ENCODE measurements at places on chromosomes 11 and 22. TPM values are rescaled to one million over a fixed set of nuclear protein-coding genes. Genes with fewer than 3 reads are reported as not detected.

MEI1 gene
- 6.4 TPM for total RNA-seq

TRIM29 gene
- 729 TPM for total RNA-seq

CALCA gene
- not detected for total RNA-seq

FGF3 gene
- total RNA-seq = not detected

DNA sequence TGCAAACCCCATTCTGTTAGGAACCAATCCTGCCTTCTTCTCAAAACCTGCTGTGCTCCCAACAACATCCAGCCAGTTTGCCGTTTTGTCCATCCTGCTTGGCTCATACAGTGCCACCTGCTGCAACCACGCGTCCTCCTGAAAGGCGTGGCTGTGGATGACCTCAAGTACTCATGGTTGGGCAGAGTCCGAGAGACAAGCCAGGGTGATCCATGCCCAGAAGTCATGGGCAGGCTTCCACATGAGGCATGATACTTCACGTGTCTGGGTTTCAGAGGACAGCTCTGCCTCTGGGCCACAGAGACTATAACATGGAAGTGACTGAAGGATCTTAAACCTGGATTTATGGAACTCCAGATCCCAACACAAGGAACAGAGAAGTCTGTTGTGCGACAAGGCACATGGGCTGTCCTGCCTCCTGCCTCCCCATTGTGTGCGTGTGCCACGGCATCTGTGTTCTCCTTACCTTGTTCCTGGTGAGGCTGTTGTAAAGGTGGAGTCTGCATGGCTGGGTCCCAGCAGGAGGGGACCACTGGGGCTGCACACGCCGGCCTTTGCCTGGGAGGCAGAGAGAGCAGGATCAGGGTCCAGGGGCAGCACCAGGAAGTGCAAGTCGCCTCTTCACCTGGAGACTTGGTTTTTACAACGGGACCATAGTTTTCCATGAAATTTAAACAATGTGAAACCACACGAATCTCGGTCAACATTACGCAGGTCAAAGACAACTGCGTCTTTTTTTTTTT is 15.4 kb downstream of the CARS1 start:
- H3K36me3 ChIP-seq = no peaks in the 10 kb centered on the region
- H3K27me3 ChIP-seq = no peaks in the 10 kb centered on the region
- H3K27ac ChIP-seq = no peak overlapping the region
- H3K4me3 ChIP-seq = no peak overlapping the region

GRCh38 chr22:30717952-30718351 is 23.3 kb downstream of the OSBP2 start:
- no peak for DNase-seq
- no peak overlapping the region for H3K27ac ChIP-seq
- no peaks in the 10 kb centered on the region for H3K4me1 ChIP-seq
- no peaks in the 10 kb centered on the region for H3K36me3 ChIP-seq
- no peak overlapping the region for H3K4me3 ChIP-seq
- no peaks in the 10 kb centered on the region for H3K27me3 ChIP-seq

DNA sequence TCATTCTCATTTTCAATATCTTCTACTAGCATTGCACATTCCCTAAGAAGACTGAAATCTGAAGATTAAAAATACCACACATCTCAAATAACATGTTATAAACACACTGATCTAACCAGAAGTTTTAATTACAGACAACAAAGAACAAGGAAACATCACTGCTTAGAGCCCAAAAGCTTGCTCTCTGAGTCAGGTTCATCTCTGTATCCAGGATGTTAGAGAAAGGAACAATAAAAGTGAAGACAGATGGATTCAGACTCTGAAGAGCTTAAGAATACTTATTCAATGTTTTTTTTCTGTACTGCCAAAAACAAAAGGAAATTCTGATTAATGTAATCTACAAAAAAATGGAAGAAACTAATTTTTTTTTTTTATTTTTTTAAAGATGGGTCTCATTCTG is 16.5 kb downstream of the RDX start:
- no peak for DNase-seq
- H3K27me3 ChIP-seq = no peaks in the 10 kb centered on the region

DNA sequence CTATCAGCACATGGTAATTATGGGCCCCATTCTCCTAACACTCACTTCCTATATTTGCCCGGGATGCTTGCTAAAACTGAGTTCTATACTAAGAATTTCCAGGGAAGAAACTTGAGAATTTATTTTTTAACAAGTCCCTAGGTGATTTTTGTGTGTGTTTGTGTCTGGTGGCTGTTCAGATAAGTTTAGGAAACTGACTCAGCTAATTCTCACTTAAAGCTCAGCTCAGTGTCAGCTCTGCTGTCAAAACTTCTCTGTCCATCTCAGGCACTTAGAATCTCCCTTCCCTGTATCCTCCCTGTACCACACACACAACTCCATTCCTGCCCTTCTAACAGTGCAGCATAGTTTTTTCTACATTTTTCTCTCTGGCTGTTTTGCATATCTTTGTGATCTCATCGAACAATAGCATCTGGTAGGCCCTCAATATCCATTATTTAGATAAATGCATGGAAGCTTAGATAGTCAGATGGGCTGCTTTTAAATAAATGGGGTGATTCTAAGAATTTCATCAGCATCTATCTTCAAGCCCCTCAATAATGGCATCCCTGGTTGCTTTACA is 69.3 kb downstream of the PIWIL4 start:
- no peak overlapping the region for H3K4me3 ChIP-seq
- H3K27me3 ChIP-seq = no peaks in the 10 kb centered on the region
- no peak for DNase-seq
- no peaks in the 10 kb centered on the region for H3K36me3 ChIP-seq
- peaks cover 9% of the 10 kb centered on the region for H3K4me1 ChIP-seq

DNA sequence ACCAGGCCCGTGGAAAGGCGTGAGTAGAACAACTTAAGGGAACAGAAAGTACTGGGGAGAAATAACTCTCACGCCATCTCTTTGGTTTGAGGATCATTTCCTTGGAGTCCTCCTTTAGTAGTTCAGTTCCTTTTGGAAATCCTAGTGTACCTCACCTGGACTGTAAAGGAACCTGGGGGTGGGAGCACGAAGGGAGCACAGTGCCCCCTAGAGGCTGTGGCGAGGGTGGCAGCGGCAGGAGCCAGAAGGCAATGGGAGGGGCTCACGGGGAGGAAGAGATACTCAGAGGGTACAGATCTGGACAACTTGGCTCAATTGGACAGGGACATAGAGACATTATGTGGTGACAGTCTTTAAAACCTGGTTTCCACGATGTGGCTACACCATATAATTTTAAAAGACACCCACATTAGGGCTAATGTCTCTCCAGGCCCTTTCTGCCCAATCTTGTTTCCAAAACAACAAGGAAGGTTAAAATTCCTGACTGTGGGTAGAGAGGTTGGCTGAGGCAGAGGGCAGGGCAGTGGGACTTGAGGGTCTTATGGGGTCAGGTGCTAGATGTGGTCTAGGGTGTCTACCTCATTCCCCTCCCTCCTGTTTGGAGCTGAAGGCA is 87.0 kb downstream of the CSNK2A3 start:
- no peaks in the 10 kb centered on the region for H3K36me3 ChIP-seq
- H3K4me3 ChIP-seq = no peak overlapping the region
- H3K27ac ChIP-seq = no peak overlapping the region

GRCh38 chr11:13868710-13869397 is 93.7 kb upstream of the SPON1 start:
- no peak overlapping the region for H3K4me3 ChIP-seq
- H3K27me3 ChIP-seq = no peaks in the 10 kb centered on the region
- no peak overlapping the region for H3K27ac ChIP-seq
- peaks cover 16% of the 10 kb centered on the region for H3K4me1 ChIP-seq
- no peaks in the 10 kb centered on the region for H3K36me3 ChIP-seq
- DNase-seq = no peak

GRCh38 chr11:67261946-67262681 is 4.2 kb upstream of the GRK2 start:
- DNase-seq = no peak
- H3K27ac ChIP-seq = peak overlapping the region; percentile 49
- no peaks in the 10 kb centered on the region for H3K27me3 ChIP-seq
- no peaks in the 10 kb centered on the region for H3K36me3 ChIP-seq
- H3K4me3 ChIP-seq = peak overlapping the region; percentile 52

- H3K4me3 ChIP-seq = no peak overlapping the region
- H3K27me3 ChIP-seq = no peaks in the 10 kb centered on the region
- peaks cover 17% of the 10 kb centered on the region for H3K4me1 ChIP-seq
- no peaks in the 10 kb centered on the region for H3K36me3 ChIP-seq
- no peak for DNase-seq
- no peak overlapping the region for H3K27ac ChIP-seq
Observed at GRCh38 chr11:100562128-100562527, 125.0 kb upstream of the ARHGAP42 start.

GRCh38 chr11:1171985-1172728 is 14.4 kb downstream of the MUC5AC start:
- no peak overlapping the region for H3K4me3 ChIP-seq
- H3K4me1 ChIP-seq = no peaks in the 10 kb centered on the region
- no peaks in the 10 kb centered on the region for H3K36me3 ChIP-seq
- no peak overlapping the region for H3K27ac ChIP-seq
- no peak for DNase-seq
- H3K27me3 ChIP-seq = no peaks in the 10 kb centered on the region

DNA sequence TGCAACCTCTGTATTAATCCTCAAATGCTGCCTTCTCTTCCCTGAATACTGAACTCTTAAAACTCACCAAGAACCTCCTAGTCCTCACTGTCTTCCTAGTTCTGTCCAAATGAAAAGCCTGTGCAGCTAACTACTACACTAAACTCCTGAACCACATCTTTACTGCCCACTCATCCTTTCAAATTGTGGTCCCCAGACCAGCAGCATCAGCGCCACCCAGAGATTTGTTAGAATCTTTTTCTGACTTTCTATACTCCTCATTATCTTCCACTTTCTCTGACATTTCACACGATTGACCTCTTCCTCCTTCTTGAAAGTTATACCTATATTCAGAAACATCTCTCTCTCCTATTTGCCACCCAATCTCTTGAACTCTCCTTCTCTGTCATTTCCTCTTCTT is 461.3 kb downstream of the DLG2 start:
- no peak overlapping the region for H3K4me3 ChIP-seq
- DNase-seq = no peak
- H3K27me3 ChIP-seq = no peaks in the 10 kb centered on the region
- no peak overlapping the region for H3K27ac ChIP-seq

Measured in vagina (tissue), 2 donors.